ENCODE measurements at places on chromosomes 7 and 10.

- DNase-seq: no peak
Measured at GRCh38 chr7:70380421-70381015, 751.4 kb upstream of the GALNT17 start.

DNA sequence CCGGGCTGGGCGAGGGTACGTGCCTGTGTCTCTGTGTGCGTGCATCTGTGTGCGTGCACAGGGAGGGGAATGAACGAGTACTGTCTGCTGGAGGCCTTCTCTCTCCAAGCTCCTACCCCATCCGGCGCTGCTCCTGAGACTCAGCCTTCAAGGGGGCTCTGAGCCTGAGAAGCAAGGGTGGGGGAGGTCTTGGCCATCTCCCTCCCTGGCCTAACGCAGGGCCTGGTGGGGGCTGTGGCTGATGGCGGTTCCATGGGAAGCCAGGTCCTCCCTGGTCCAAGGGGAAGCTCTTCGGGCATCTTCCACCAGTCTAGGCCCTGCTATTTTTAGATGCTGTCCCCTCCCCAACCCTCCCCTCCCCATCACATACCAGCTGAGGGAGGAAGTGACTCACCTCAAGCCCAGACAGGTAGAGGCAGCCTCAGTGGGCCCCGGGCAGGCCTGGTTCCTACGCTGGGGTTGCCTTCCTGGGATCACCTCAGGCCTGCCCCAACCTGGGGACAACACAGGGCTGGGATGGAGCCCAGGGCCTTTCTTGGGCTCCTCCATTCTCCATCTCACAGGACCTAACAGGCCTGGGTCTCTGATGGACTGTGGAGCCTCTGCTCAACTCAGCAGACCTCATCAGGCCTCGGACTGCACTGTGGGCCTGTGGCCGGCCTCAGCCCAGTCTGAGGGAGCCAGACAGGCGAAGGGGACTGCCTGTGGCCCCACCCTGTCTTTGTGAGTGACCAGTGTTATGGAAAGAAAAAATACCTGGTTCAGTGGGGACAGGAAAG lies 32.2 kb downstream of the DNAJB12 start:
- peak; percentile 73 for DNase-seq

DNA sequence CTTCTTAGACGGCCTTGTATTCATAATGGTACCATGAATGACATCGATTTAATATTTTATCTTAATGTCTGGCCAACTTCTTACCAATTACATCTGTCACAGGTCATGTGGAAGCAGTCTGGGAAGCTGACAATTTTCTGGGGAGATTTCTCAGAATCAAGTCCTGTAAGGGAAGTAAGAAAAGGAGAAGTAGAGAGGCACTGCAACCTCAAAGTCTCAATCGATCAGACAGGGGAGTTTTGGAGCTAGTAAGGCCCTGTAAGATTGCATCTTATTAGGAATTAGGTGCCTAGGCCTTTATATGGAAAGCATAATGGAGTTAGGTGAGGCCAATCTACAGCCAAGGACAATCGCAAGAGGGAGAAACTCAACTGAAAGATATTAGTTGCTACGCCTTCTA lies 694.6 kb upstream of the SORCS1 start:
- no peak for DNase-seq

DNA sequence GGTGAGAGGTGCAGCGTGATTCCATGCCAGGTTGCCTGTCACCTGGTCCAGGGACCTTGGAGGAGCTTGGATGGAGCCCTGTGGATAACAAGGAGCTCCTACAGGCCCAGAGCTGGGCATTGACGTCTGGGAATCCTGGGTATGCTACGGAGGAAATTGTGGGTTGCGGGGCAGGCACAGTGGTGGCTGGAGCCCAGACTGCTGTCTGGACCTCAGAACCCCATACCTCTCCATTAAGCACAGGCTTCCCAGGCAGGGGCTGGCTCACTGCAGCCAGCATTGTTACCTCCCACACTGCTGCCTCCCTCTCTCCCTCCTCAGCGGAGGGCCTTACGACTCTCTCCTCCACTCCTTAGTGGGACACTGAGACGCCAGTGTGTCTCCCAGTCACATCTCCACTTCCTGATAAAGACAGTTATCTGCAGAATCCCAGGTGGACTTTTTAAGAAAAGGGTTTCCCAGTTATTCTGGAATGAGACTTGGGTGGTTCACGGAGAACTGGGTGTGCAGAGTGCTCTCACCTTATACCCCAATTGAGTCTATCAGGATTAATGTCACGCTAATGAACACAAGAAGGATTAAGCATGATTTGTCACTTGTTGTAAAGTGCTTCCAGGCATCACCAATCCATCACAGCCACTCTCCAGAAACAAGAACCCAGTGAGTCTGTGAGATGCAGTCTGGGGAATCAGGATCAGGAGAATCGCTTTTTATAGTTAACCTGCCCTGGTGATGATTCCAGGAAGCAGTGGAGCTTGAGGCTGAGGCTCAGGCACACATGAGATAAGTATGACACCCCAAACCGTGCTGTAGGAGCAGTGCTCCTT lies 309.4 kb downstream of the RPS24 start:
- no peak for DNase-seq

DNA sequence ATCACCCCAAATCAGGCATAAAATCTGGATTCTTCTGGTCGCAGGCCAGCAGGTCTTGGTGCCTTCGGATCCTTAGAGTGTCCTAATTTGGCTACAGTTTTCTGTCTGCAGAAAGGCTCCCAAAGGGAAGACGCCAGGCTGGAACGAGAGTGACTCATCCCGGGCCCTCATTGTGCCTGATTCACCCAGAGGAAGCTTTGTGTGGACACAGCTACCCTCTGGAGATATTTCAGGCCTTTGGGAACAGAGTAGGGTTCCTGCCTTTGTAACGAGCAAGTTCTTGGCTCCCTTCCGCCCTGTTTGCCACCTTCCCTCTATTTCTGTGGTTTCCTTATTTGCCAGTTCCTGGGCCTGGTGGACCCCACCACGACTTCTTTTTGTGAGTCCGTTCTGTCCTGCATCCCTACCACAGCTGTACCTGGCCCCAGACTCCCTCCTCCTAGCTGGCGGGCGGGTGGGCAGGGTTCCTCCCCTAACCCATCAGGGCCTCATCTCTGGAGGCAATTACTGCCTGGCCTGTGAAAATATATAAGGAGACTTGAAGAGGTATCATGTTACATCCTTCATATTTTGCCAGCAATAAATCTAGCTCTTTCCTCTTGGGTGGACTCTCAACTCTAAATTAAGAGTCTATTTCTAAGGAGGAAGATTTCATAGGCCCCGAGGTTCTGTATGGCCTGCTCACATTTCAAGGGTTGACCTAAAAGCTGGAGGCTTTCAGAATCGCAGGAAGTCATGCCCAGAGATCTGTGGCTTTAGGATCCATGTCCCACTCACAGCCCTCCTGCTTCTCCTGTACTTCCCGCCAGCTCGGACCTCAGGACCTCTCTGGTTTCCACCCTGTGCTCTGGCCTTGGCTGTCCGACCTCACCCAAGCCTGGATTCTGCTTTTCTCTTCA lies 219.2 kb upstream of the ZNF32 start:
- peak; percentile 81 for DNase-seq

DNA sequence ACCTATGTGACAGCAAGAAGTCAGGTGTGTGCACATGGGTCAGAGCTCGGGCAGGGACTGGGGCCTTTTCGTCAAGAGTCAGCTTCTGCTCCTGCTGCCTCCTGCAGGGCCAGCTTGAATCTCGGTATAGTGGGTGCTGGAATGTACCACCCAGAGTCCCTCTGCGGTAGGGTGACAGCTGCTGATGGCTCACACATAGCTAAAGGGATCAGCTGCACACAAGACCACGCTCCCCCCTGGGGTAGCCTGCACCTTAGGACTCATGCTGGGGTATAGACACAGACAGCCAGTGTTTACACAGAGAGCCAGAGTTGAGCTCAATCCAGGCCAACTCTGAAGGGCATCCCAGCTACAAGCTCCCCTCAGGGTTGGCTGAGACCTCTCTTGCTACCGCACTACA lies 14.0 kb upstream of the COL13A1 start:
- no peak for DNase-seq

DNA sequence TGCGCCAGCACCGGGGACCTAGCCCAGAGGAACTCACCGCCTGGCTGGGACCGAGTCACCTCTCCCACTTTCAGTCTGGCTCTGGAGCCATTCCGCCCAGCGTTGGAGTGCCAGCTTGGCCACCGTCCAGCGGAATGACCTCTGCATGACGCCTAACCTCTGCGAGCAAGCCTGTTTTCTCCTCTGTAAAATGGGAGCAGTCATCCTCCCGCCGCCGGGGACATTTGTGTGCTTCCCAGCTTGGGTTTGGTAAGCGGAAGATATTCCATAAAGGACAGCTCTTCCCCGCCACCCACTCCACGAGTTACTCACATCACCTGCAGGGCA lies 1.3 kb upstream of the ZCCHC24 start:
- no peak for DNase-seq

GRCh38 chr10:34736976-34737771 lies 77.9 kb downstream of the PARD3 start:
- DNase-seq: no peak

GRCh38 chr10:6704896-6705295 lies 124.8 kb upstream of the PRKCQ start:
- DNase-seq: no peak

GRCh38 chr7:44470628-44471245 lies 19.7 kb downstream of the NUDCD3 start:
- no peak for DNase-seq

GRCh38 chr10:32481606-32482005 lies 35.7 kb downstream of the CCDC7 start:
- DNase-seq: no peak

- no peak for DNase-seq
Measured at GRCh38 chr10:122147663-122148062, 123.4 kb upstream of the BTBD16 start.

DNA sequence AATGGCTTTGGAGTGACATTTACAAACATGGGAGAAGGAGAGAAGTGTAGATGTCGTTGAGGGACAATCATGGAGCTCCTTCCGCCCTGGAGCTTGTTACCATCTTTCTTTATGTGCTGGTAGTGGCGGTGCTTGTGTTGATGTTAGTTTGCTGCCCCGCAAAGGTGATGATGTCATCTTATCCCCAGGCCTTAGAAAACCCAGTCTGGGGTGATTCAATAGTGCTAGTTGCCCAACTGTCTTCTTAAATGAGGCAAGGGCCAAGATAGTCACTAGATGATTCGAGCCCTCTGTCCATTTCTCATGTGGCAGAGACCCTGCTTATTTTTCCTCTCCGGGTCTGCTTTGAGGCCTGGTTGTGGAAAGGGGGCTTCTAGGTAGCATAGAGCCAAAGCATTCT lies 277.4 kb downstream of the CCSER2 start:
- no peak for DNase-seq

DNA sequence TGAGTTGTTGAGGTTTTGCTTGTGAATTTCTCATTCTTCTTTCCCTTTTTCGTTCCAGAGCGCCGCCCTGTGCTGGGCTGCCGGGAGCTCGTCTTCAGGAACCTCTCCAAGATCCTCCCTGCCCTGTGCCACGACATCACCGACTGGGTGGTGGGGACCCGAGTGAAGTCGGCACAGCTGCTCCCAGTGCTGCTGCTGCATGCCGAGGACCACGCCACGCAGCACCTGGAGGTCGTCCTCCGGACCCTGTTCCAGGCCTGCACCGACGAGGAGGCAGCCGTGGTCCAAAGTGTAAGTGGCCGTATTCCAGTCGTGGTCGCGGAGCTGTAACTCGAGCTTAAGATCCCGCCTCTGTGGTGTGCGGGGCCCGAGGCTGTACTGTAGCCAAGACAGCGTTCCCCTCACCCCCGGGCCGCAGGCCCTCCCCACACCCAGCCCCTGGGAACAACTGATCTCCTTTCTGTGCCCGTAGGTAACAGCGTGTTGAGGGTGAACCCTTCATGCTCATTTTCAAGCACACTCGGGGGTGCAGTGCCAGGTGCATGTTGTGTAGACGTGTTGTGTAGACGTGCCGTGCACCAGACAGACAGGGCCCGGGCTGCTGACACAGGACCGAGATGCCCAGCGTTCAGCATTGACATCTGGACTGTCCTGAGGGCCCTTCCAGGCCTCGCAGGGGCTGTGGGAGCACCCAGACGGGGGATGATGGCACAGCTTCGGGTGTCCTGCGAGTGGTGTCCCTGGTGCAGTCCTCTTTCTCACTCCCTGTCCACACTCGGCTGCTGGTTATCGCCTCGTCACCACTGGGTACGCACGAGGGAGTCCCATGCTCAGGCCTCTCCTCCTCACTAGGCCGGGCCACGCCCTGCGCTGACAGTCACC lies 27.7 kb upstream of the PRKAR1B start:
- DNase-seq: no peak

DNA sequence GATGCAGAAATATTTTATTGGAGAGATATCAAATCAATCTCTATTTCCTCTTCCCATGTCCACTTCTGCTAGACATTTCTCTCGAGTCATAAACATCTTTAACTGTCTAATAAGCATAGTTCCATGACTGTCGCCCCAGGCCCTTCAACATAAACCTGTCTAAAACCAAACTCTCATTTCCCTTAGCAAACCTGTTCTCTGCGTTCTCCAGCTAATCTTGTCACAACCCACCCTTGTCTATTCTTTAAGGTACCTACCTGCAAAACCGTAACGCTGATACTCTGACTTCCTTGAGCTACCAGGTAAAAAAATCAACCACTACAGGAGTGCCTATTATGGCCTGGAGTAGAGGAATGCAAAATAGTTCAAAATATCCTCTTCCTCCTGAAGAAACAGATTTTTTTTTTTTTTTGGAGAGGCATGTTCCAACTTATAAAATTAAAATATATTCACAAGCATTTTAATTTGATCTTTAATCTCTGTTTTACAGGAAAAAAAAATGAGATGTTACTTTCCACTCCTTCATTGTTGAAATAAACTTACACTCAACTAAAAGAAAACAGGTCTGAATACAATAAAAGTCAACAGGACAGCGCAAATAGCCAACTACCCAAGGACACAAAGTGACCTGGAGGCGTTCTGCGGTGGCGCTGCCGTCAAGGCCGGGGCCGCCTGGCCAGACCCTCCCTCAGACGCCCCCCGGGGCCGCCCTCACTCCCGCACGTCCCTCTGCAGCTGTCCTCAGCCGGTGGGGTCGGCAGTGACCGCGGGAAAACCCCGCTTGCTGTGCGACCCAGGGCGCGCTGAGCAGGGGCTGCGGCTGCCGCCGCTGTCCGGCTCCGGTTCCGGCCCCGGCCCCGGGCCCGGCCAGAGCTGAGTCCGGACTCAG lies 765 bp downstream of the SLC25A40 start:
- no peak for DNase-seq

- no peak for DNase-seq
Measured at GRCh38 chr7:23268167-23268566, 21.6 kb downstream of the GPNMB start.

- DNase-seq: no peak
Measured at GRCh38 chr10:992871-993270, 4.6 kb downstream of the GTPBP4 start.

- DNase-seq: no peak
Measured at GRCh38 chr10:122054048-122055025, 65.4 kb downstream of the TACC2 start.

- DNase-seq: peak; percentile 81
Measured at GRCh38 chr7:104231054-104232046, 23.5 kb upstream of the ORC5 start.

All from urothelium cell line (cell line).